ENCODE measurements at places on chromosomes 16 and 17.

GRCh38 chr16:23505180-23505665, 5.1 kb downstream of the GGA2 start:
- no peak for DNase-seq

GRCh38 chr16:56382901-56383355, 42.4 kb downstream of the AMFR start:
- no peak for DNase-seq

GRCh38 chr16:19088341-19088916, 21.0 kb downstream of the COQ7 start:
- peak; percentile 64 for DNase-seq

DNA sequence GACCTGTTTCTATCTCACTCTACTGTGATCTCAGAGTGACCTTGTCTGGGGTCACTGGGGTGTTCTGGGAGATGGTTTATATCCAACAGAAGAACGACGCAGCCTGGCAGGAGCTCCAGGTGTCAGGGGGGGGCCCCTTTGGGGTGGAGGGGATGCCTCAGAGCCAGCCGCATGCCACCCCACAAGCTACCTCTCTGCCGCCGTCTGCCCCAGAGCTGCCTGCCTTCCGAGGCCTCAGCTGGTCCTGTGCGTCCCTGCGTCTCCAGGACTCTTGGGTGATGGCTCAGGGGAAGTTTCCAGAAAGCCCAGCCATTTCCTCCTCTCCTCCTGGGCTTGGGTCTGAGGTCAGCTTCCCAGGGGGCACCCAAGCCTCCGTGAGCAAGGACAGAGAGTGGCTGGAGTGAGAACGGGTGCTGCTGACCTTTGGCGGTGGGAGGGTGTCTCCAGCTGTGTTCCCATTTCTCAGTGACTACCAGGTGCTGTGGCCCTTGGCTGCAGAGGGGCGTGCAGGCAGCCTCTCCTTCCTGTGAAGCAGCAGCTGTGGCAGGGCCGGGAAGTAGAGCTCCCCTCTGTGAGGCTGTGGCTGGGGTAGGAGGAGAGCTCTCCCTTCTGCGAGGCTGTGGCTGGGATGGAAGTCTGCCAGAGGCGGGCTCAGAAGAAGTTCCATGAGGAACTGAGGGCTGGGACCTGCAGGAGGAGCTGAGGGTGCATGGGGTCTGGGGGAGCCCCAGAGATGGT, 19.8 kb downstream of the JPH3 start:
- no peak for DNase-seq

DNA sequence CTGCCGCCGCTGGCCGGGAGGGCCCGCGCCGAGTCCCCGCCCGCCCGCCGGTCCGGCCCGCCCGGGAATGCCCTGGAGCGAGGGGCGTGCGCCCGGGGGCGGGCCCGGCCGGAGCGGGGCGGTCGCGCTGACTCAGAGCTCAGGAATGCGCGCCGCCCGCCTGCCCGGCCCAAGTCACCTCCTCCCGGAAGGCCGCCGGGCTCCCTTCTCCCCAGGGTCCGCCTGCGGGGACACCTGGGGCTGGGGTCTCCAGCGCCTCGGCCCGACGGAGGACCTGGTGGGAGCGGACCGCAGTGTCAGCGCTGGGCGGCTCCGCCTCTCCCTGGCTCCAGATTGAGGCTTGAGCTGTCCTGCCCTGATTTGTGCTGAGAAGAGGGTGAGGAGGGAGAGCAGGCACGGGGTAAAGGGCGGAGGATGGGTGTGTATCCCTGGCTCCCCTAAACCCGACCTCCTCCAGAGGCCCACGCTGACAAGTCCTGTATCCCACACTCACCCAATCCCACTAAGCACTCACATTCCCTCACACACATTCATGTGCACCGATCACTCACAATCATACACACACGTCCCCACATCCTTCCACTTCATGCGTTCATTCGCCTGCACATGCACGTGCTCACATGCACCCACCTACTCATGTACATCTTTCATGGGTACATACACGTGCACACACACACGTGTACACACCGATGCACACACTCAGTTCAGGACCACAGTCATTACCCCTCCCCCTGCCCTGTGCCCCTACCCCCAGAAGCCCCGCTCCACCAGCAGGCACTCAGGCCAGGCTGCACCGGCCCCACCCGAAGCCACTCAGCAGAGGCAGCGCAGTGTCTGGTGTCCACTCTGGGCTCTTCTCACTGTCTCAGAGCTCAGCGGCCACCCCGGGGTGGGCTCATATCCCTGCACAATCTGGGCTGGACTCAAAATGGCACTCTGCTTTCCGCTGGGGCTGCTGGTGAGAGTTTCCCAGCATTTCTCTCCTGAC, at the start of gene RHBDF1:
TSS of gene RHBDF1 (minus strand) at position 71 of the 988 bp plus-strand sequence. CDS start 7,616 bp downstream, outside the sequence.
- peak; percentile 46 for DNase-seq

- no peak for DNase-seq
These were observed 834 bp downstream of the CDH8 start for GRCh38 chr16:62035115-62036092.

DNA sequence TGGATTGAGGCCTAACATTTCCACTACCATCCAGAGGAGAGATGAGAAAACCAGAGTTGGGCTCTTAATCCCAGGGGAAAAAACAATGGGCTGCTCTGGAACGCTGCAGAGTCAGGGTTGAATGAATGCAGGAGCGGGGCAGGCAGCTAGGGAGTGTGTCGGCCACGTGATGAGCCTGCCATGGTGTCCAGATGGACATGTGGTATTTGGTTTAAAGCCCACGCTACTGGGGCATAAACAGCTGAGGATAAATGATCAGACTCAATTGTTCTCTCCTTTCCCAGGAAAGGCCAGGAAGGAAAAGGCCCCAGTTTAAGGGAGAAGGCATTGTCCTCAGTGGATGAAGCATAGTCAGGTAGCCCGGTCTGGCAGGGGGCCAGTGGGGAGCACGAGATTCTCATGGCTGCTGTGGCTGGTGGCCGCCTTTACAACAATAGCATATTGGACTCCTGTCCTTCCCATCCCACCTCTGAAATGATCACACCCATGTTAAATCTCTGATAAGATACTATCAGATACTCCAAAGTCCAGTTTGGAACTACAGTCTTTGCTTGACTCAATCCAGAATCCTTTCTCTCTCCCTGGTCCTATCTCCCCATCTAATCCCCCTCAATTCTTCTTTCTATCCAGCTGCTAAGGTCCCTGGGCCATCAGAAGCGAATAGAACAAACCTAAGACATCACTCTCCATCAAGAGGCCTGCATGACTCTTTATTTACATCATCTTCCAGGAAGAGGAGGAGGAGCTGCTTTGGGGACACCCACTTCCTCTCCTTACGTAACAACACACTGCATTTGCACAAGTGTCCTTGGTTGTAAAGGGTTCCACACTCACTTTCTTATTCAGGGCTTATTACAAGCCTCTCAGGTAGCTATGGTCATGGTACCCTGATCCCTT, 20.4 kb downstream of the CA4 start:
- peak; percentile 94 for DNase-seq

DNA sequence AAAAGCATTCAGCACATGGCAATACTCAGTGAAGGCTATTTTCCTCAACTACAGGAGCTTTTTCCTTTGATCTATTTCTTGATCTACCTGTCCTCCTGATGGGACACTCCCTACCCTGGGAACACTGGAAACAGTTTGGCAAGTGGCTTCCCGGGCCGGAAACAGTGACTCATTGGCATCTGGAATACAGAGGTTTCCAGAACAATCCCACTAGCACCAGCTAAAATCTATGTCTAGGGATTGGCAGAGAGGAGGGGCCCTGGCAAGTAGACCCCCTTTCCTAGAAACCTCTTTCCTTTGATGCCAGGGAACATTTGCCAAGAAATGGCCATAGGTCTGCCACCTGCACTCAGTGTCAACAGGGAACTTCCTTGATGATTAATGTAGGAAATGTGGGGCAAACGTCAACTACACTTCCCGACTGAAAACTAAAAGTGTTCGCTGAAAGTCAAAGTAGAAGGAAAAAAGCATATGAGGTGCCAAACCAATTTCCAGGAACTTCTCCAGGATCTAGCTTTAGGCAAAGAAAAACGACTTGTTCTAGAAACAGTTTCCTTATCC, 30.4 kb upstream of the FBXW10B start:
- peak; percentile 79 for DNase-seq

GRCh38 chr17:42055496-42055895, 5.1 kb upstream of the C17orf113 start:
- no peak for DNase-seq

DNA sequence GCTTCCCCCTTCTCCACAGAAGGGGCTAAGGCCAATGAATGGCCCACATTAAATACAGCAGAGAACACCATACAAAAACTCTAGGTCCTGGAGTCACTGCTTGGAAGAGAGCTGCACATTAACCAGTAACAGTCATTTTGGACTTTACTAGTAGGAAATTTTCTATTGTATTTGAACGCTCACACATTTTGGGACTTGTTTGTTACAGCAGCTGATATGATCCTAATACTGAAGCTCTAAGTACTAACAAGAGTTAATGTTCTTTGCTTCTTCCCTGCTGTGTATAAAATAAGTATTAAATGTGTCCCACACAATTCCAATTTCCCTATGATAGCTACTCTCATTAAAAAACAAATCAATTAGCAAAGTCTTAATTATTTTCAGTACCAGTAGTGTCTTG, 148.3 kb upstream of the IRX3 start:
- no peak for DNase-seq

- no peak for DNase-seq
These were observed 1.7 kb upstream of the RRAD start for GRCh38 chr16:66926961-66927436.

DNA sequence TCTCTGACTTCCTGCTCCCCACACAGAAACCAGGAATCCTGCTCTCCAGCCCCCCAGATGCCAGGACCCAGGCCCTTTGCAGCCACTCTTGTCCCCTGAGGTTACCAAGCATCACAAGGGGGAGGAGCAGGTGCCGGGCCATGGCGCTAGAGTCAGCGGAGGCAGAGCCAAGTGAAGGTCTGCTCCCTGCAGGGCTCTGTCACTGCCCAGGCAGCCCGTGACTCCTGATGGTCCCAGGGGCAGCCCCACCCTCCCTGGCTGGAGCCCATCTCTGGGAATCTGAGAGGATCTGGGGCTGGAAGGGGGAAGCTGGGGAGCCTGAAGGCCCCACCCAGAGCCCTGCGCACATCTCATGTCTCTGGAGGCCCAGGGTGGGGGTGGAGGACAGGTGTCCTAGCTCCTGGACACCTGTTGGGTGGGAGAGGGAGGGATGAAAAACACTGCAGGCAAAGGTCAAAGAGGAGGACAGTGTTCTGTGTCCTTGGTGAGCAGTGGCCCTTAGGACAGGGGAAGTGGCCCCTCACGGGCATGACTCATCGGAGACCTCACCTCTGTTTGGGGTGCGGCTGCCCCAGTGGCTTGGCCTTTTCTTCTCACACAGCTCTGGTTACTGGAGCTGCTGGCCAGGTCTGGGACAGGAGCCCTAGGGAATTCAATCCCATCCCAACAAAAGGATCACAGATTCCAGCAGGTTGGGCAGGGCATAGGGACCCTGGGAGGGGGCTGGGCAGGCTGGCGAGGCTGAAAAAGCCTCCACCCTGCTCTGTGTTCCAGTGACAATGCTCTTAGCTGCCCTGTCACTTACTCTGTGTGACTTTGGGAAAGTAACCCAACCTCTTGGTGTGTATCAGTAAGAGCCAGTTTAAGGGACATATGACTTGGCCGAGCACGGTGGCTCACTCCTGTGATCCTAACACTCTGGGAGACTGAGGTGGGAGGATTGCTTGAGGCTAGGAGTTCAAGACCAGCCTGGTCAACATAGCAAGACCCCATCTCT, at the start of gene PRSS36:
TSS of gene PRSS36 (minus strand) at position 173 of the 997 bp plus-strand sequence. CDS start at position 142, 31 bp downstream.
- DNase-seq, result no peak

- peak; percentile 98 for DNase-seq
These were observed 124.5 kb upstream of the ZFHX3 start for GRCh38 chr16:73172241-73172972.

DNA sequence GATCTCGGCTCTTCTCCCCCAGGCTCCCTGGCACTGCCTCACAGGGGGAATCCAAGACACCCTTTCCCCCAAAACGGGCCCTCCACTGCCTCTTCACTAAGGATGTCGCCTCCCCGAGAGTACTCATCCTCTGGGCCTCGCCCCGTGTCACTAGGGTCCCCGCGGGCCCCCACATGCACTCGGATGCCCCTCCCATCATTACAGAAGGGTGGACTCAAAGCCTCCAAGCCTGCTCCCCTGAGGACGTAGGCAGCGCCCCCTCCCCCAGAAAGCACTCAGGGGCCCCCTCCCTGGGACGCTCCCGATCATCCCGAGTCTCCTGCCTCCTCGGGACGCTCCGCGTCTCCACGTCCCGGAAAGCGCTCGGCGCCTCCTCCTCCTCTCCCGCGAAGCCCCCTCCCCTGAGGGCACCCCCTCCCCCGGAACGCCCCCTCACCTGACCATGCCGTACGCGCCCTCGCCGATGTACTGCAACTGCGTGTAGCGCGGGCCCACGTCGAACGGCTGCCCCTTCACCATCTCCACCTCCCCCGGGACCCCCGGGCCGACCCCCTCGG, 338 bp downstream of the MAPK3 start:
- peak; percentile 39 for DNase-seq

- peak; percentile 65 for DNase-seq
These were observed 3.4 kb downstream of the SGCA start for GRCh38 chr17:50169121-50169764.

GRCh38 chr17:12814718-12815117, 25.4 kb downstream of the ARHGAP44 start:
- no peak for DNase-seq

DNA sequence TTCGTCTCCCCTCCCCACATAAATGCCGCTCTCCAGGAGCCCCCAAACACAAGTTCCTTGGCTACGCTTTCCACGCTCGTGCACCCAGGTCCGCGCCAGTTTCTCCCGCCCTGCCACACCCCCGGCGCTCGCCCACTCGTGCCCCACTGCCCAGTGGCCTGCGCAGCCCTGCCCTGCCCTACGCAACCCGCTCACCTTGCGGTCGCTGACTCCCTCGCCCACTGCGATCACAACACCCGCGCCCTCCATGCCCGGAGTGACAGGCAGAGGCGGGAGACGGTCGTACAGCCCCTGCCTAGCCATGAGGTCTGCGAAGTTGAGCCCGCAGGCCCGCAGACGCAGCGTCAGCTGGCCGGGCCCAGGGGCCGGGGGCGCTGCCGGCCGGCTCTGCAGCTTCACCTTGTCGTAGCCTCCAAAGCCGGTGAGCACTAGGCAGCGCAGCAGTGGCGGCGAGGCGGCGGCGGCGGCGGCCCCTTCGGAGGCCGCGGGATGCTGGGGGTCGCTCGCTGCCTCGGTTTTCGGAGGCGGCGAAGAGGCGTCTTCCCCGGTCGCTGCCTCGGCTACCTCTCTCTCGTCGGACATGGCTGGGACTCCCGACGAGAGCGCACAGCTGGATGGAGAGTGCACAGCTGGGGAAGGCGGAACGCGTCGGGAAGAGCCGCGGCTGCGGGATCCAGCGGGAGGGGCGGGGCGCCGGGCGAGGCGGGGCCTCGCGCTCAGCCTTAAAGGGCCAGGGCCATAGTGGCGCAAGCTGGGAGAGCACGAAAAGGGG, at the start of gene VAT1:
TSS of gene VAT1 (minus strand) at position 645 of the 772 bp plus-strand sequence. CDS start at position 582, 63 bp downstream.
- DNase-seq, result peak; percentile 78
